Stimulated activated CD8-positive, alpha-beta memory T cell treated with anti-CD3 and anti-CD28 coated beads, Interleukin-7, amount 100 ng/mL, for 24 hours (primary cell): ENCODE measurements at places on chromosomes 13 and 19.

DNA sequence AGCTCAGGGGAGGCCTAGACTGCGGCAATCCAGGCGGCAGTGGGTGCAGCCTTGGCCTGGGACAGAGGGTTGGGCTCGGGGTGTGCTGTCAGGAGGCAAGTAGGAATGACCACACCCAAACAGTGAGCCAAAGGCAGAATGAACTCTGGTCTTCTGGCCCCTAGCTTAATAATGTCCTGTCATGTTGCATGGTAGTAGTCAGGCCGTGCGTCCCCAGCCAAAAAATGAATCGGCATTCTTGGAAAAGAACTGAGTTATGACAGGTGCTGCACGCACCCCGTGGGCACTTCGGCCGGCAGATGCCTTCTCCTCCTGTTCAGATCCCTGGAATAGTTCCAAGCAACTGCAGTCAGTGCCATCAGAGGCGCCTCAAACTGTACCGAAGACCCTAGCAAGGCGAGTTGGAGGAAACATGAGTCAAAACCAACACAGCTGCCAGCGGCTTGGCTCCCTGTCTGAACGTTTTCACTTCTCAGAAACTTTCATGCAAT is 55.9 kb downstream of the ATP7B start:
- DNase-seq = no peak

GRCh38 chr19:17424743-17425365 is 5.0 kb downstream of the MVB12A start:
- DNase-seq = no peak

DNA sequence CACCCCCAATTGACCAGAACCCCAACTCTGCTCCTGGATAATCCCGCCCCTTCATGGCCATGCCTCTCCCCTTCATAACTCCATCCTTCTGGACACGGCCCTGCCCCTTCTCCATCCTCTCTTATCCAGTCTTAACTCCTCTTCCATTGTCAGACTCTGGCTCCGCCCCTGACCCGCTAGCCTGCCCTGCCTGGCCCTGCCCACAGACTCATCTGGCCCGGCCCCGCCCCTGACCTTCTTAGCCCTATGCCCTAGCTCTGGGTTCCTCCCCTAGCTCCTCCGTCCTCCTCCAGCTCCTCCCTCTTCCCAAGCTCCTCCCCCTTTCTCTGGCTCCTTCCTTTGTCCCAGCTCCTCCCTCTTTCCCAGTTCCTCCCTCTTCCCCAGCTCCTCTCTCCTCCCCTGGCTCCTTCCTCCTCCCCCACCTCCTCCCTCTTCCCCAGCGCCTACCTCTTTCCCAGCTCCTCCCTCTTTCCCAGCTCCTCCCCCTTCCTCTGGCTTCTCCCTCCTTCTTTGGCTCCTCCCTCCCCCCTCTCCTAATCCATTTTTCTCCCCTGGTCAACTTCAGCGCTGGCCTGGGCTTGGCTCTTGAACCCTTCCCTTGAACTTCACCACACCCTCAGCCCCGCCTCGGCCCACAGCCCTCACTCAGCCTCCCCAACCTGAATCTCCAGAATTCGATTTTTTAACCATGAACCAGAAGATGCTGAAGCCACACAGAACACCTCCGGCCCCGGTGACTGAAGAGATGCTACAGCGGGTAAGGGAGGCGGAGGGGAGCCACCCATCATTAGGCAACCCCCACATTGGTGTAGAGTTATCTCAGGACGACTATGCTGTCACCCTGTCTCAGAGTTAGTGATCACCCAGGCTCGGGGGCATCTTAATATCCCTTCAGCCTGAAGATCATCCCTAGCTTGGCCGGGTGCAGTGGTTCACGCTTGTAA is 9.2 kb upstream of the ZNF358 start:
- DNase-seq = no peak

DNA sequence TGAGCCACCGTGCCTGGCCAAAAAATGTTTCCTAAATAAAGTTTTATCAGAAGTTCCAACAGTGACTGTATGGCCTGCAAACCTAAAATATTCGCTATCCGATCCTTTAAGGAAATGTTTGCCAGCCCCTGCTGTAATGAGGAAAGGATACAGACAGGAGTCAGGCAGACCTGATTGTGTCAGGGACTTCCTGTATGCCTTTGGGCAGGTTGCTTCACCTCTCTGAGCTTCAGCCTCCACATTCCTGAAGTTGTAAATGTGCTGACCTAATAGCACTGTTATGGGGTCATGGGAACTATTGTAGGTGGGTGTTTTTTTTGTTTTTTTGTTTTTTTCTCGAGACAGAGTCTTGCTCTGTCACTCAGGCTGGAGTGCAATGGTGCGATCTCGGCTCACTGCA is 6.2 kb downstream of the ABHD8 start:
- DNase-seq = no peak

DNA sequence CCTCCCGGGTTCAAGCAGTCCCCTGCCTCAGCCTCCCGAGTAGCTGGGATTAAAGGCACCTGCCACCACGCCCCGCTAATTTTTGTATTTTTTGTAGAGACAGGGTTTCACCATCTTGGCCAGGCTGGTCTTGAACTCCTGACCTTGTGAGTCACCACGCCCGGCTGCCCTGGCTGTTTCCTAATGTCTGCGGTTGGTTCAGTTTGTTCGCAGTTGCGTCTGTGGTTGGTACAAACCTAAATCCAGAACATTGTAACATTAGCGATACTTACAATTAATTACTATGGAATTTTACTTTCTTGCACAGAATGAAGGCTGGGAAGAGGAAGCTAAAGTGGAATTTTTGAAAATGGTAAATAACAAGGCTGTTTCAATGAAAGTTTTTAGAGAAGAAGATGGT is 38.1 kb downstream of the RNF17 start:
- DNase-seq = no peak

- no peak for DNase-seq
These were observed at the start of gene KCNK6 for GRCh38 chr19:38319421-38320258. TSS of gene KCNK6 (plus strand) at chr19:38319845. CDS start at chr19:38319951, 106 bp downstream.

DNA sequence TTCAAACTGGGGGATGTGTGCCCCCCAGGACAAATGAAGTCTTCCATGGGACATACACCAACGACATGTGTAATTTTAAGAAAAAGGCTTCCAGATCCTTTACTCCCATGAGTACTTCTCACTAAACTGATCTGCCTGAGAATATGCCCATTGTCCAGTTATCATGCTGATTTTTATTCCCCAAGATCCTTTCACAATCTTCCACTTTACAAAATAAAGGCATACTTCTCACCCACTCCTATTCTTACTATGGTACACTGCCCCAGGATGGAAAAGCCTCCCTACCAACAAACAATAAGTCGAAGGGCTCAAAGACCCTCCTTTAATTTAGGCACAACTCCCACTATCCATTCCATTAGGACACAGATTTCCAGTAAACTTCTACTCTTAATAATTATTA is 3.5 kb downstream of the SPART start:
- DNase-seq = no peak
